ENCODE measurements at places on chromosomes 7 and 10. TPM values are rescaled to one million over a fixed set of nuclear protein-coding genes. Genes with fewer than 3 reads are reported as not detected.

GIMAP8 gene
- total RNA-seq = 0.07 TPM

SPDYE11 gene
- total RNA-seq = not detected

ZCCHC24 gene
- total RNA-seq = 33.8 TPM

MMP21 gene
- total RNA-seq = not detected

CHAT gene
- not detected for total RNA-seq

AKR1C4 gene
- not detected for total RNA-seq

AS3MT gene
- 5.0 TPM for total RNA-seq

PNLIPRP3 gene
- total RNA-seq = not detected

ARHGAP22 gene
- 85.4 TPM for total RNA-seq

WEE2 gene
- not detected for total RNA-seq

AHR gene
- 187 TPM for total RNA-seq

KLF14 gene
- not detected for total RNA-seq

KCNIP2 gene
- total RNA-seq = 1.5 TPM

GPRIN2 gene
- total RNA-seq = not detected

HOXA7 gene
- 0.13 TPM for total RNA-seq

STAG3 gene
- total RNA-seq = 2.2 TPM

C10orf62 gene
- not detected for total RNA-seq

CXCL12 gene
- total RNA-seq = 101 TPM

FAM221A gene
- 1.5 TPM for total RNA-seq

CPN1 gene
- total RNA-seq = not detected

POMZP3 gene
- 1.5 TPM for total RNA-seq

TFEC gene
- total RNA-seq = 0.13 TPM

FGFBP3 gene
- total RNA-seq = 0.36 TPM

AKR1C2 gene
- total RNA-seq = 14.9 TPM

CPA2 gene
- not detected for total RNA-seq

HHEX gene
- 9.2 TPM for total RNA-seq

AZGP1 gene
- total RNA-seq = not detected

BBS9 gene
- total RNA-seq = 26.8 TPM
